ENCODE measurements at places on chromosomes 13 and 19.

- DNase-seq = no peak
These were observed 147.6 kb upstream of the RXFP2 start for GRCh38 chr13:31591642-31592233.

GRCh38 chr13:31092646-31093045, 69.1 kb downstream of the HSPH1 start:
- no peak for DNase-seq

DNA sequence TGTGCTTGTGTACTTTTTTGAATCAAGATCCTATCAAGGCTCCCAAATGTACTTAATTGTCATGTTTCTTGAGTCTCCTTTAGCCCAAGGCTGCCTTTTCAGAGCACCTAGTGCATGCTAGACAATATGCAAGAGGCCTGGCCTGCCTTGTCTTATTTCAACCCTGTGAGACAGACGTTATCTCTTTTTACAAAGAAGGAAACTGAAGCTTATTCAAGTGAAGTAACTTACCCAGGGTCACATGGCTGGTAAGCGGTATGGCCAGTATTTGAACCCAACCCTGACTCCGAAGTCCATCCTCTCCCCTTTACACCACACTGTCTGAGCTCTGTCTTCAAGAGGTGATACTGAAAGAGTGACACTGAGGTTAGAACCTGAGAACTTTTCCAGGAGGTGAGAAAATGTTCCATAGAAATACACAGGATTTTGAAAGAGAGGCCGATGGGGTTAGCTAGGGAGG, 505.1 kb downstream of the FOXO1 start:
- no peak for DNase-seq

GRCh38 chr13:49245101-49245500, 2.6 kb upstream of the CDADC1 start:
- no peak for DNase-seq

DNA sequence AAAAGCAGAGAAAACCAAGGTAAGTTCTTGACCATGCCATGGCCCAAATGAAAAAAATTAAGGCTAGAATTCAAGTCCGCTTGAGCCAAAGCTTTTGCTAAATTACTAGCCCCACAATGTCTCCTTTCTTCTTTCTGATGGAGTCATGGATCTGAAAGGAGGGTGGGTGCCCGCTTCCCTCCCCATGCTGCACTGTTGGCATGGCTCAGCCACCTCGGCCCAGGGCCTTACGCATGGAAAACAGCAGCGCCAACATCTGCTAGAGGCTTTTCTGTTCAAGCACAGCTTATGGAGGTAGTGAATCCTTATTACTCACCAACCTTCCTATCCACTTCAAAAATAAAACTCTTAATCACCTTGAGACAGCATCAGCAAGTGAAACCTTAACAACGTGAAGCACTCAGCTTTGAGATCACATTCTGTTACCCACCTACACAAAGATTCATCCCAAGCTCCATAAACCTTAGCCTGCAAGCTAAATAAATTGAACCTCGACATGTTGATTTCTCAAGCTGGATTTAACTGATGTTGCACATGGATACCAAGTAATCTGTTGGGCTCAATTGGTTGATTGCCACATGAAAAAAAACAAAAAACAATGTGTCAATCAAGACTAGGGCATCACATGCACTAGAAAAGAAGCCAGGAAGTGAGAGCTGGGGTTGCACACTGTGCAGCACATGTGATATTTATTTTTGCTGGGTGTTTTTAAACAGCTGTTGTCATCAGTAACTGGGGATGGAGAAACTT, 43.4 kb downstream of the TPT1 start:
- DNase-seq = no peak

- DNase-seq = no peak
These were observed 687.8 kb downstream of the DIAPH3 start for GRCh38 chr13:59475911-59476310.

DNA sequence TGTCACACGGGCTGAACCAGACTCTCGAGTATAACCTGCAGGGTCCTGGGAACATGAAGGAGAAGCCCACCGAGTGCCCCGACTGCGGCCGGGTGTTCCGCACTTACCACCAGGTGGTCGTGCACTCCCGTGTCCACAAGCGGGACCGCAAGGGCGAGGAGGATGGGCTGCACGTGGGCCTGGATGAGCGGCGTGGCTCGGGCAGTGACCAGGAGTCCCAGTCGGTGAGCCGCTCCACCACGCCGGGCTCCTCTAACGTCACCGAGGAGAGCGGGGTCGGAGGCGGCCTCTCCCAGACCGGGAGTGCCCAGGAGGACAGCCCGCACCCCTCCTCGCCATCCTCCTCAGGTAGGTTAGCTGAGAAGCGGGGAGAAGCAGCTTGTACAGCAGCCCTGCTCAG, 73.2 kb downstream of the ZNF536 start:
- DNase-seq = no peak

GRCh38 chr13:81987159-81987558, 1646.2 kb upstream of the SPRY2 start:
- DNase-seq = no peak

GRCh38 chr19:44315883-44316282, 11.1 kb upstream of the ZNF235 start:
- DNase-seq = no peak

DNA sequence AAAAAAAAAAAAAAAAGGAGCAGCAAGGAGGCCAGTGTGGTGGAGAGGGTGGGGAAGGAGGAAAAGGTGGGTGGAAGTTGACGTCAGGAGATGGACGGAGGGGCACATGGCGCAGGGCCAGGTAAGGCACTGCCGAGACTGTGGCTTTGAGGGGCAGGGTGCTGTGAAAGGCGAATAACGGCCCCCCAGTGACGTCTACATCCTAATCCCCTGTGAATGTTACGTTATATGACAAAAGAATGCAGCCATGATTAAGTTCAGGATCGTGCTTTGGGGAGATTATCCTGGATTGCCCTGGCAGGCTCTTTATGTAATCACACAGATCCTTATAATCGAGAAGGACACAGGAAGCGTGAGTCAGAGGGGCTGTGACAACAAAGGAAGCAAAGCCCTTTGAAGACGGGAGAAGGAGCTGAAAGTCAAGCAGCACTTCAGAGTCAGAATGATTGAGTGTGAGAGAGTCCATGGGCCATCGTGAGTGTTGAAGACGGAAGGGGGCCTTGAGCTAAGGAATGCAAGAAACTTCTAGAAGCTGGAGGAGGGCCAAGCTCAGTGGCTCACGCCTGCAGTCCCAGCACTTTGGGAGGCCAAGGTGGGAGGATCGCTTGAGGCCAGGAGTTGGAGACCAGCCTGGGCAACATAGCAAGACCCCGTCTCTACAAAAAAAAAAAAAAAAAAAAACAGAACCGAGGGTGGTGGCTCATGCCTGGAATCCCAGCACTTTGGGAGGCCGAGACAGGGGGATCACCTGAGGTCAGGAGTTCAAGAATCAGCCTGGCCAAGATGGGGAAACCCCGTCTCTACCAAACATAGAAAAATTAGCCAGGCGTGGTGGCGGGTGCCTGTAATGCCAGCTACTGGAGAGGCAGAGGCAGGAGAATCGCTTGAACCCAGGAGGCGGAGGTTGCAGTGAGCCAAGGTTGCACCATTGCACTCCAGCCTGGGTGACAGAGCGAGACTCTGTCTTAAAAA, 13.8 kb upstream of the CEACAM16 start:
- DNase-seq = no peak

DNA sequence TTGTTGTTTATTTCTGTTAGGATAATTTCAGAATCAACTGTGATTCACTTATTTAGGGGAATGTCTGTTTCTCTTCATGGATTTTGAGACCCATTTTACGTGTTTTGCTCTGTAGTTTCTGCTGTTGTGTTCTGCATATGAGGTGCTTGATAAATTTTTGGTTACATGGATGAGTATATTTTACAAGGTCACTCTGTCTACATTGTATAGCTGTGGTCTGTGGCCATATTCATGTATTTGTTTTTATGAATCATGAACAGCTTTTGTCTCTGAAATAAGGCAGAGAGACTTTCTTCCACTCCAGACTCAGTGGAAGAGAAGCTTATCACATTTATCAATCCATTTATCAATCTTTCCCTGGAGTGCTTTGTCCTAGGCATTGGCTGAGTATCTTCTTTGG, 56.6 kb downstream of the PDS5B start:
- no peak for DNase-seq

DNA sequence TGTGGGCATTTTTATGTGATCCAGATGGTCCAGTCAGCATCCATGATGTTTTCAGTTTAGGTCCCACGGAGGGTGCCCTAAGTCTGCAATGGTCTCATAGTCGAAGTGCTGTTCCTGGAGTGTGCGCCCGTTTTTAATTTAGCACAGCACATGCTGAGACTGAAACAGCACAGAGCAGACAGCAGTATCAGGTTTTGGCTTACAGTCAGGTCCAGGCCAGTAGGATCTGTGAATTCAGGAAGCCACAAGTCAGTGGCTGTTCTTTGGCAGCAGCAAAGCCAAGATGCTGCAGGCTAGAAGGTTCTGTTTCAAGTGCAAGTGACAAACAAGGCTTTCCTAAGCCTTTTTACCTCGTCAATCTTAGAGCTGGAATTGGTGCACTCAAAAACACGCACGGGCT, 18.3 kb downstream of the FBXO27 start:
- DNase-seq = no peak

DNA sequence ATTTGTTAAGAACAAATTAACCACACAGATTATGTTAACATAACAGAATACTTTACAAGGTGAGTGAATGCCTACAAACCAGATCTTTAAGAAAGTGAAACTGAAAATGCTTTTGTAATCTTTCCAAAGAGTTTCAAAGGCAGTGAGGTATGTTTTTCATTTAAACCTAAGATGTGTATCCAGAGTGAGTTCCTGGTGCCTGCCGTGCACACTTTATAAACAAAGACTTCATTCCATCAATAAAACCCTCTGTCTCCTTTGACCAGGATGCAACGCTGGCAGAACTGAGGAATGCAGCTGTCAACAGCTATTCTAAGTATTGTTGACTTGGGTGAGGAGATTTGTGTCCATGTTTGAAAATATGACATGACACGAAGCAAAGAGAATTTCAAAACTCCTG, 344.6 kb downstream of the DNAJC15 start:
- no peak for DNase-seq

DNA sequence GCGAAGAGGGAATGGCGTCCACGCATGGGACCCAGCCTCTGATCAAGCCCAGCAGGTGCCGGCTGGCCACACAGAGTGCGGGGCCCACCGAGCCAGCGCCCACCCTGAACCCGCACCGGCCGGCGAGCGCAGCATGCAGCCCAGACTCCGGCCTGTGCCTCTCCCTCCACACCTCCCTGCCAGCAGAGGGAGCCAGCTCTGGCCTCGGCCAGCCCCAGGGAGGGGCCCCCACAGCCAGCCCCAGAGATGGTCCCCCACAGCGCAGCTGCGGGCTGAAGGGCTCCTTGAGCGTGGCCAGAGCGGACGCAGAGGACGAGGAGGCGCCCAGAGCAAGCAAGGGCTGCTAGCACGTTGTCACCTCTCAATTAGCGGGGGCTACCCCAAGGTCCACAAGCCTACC, 904.5 kb downstream of the SLITRK6 start:
- no peak for DNase-seq

- no peak for DNase-seq
These were observed 1.5 kb downstream of the HS6ST3 start for GRCh38 chr13:96091164-96092117.

DNA sequence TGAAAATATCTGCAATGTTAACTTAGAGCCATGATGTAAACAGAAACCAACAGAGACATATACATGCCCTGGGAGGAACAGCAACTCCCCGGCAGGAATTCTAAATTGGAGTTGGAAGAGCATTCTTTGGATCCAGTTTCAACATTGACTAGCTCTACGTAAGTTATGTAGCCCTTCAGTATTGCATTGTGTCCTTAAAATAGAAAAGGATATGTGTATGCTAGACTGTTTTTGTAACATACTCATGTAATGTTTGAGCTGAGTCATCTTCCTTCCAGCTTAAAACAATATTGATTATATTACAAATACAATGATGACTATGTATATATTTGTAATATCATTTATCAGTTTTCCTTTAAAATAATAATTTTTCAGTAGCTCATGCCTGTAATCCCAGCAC, 1422.2 kb upstream of the PCDH20 start:
- no peak for DNase-seq

DNA sequence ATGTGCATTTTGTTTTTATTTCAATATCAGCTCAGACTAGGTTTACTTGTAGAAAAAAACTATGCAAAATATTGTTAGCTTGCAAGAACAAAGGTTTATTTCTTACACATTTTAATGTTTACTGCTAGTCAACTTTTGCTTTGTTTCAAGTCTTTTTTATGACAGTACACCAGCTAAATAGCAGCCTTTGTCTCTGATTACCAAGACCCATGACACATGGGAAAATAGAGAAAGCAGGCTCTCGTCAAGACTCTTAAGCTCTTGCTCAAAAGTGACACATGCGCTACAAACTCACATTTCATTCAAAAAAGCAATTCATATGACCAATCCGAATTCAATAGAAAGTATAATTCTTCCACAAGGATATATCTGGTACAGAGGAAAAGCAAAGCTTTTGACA, 642.3 kb upstream of the SLITRK1 start:
- no peak for DNase-seq

DNA sequence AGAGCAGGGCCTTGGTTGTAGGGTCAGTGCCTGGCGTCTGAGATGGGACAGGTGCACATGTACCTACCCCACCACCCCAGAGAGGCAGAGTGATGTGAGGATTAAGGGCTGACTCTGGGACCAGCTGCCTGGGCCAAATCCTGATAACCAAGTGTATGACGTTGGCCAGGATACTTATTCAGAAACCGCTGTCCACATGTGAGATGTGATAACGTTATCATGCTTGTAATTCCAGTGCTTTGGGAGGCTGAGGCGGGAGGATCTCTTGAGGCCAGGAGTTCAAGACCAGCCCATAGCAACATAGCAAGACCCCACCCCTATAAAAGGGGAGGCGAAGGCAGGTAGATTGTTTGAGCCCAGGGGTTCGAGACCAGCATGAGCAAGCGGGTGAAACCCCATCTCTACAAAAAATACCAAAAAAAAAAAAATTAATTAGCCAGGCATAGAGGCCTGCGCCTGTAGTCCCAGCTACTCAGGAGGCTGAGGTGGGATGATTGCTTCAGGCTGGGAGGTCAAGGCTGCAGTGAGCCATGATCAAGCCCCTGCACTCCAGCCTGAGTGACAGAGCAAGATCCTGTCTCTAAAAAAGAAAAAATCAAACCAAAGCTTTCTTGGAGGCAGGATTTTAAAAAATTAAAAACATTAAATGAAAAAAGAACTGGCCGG, 10.0 kb downstream of the ADGRE5 start:
- no peak for DNase-seq

DNA sequence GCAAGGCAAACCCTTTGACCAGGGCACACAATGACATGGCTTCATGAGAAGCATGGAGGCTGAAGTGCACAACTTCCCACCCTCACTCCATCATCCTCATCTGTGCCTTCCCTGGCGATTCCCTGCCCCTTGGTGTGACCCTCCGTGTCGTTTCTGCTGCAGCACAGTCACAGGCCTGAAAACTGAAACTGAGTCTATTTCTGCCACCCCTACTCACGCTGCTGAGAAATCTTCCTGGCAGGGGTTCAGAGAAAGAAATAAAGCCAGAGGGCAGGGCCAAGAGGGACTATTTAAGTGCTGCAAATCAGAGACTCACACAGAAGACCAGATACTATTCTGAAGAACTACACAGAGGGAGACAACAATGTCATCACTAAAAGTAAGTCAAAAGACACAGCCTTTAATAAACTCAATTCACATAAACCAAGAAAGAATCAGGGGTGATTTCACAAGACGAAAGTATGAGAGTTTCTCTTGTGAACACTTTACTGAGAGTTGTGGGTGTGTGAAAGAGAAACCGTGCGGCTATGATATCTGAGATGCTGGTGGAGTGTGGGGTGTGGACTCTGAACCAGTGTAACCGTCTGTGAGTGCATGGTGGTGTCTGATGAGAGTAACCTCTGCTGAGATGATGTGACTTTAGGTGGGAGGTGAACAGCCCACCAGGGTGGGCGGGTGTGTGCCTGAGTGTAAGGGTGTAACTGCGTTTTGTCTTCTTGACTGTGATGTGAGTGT, 23.5 kb downstream of the LGALS16 start:
- DNase-seq = no peak

All from stimulated activated CD8-positive, alpha-beta memory T cell treated with anti-CD3 and anti-CD28 coated beads, Interleukin-12 subunit alpha, Interleukin-12 subunit beta, amount 100 ng/mL, for 4 hours (primary cell).